Activated naive CD4-positive, alpha-beta T cell treated with Interleukin-2 at 50 U/mL for 16 hours (primary cell): ENCODE measurements at places on chromosomes 1 and 21.

DNA sequence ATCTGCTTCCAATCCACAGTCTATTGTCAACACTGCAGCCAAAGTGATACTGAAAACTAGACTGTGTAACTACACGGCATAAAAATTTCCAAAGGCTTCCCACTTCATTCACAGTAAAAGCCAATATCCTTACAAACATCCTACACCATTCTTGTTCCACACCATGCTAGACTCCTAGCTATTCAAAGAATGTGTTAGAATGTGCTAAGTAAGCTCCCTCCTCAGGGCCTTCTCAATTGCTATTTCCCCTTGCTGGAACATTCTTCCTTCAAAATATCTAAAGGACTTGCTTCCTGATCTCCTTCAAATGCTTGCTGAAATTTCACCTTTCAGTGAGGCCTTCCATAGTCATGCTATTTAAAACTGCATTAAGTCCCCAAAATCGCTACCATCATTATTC, 228.1 kb downstream of the AKT3 start:
- DNase-seq, result no peak

- no peak for DNase-seq
These were observed 10.3 kb upstream of the LEFTY1 start for GRCh38 chr1:225899044-225899925.

DNA sequence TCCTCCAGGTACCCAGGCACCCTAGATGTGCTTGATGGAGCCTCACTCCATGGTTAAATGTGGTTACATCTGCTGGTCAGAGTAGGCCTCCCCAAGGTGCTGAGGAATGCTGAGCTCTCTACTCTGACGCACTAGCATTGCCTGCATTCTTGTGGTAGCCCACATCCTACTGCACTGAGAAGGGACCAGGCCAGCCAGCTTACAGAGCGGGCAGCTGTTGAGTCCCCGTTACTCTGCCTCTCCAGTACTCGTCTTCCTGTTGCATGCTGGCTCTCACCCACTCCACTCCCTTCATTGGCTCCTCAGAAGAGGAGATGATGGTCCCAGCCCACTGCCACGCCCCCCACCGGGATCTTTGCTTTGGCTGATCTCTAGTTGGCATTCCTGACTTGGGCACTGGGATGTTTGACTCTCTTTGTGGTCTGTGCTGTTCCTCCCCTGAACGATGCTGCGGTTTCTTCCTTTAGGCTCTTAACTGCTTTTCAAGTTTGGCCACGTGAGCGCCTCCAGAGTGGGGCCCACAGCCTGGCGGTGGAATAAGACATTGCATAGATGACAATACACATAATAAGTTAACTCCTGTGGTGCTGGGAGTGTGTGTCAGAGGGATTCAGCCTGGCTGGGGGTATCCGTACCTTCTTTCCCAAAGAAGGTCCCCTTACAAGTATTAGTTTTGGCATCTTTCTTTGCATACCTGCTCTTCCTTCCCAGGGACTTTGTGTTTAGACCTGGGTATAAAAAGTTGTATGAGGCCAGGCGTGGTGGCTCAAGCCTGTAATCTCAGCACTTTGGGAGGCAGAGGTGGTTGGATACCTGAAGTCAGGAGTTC, 18.6 kb downstream of the AZIN2 start:
- peak; percentile 65 for DNase-seq

DNA sequence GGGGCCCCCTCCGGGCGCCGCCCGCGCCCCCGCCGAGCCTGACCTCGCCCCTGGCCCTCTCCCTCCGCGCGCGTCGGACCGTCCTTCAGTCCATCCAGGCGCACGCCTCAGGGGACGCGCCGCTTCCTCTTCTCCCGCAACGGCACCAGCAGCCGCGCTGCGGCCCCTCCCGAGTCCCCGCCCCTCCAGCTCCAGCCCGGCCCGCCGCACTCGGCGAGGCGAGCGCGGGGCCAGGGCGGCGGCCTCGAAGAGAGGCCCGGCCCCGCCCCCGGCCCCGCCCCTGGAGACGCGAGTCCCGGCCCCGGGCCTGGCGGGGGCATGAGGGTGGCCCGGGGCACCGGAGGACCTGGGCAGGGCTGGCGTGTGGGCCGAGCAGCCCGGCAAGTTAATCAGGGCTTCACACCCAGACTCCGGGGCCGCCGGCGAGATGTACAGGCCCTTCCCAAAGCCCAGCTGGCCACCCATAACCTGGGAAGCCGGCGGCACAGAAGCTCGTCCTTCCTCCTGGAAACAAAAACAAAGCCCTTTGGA, at the start of gene IGSF3:
TSS of gene IGSF3 (minus strand) at position 159 of the 531 bp plus-strand sequence. CDS start 1,407 bp downstream, outside the sequence.
- peak; percentile 56 for DNase-seq

DNA sequence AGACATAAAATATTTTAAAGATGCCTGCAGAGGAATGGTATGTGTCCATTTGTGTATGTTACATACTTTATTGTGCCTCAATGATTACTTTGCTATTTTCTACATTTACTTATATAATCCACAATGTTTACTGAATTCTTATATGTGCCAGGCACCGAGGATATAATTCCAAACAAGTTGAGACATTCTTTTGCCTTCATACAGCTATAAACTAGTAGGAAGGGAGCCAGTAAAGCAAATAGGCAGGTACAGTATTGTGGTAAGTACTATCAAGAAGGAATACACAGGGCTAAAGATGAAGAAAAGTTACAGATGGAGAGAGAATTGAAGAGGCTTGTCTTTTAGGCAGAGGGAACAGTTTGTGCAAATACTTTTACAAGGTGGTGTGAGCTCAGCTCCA, 131.6 kb downstream of the DISP1 start:
- DNase-seq, result no peak

GRCh38 chr1:218182455-218182854, 102.6 kb upstream of the RRP15 start:
- no peak for DNase-seq

GRCh38 chr1:207748737-207749528, 2.9 kb upstream of the CD46 start:
- no peak for DNase-seq

DNA sequence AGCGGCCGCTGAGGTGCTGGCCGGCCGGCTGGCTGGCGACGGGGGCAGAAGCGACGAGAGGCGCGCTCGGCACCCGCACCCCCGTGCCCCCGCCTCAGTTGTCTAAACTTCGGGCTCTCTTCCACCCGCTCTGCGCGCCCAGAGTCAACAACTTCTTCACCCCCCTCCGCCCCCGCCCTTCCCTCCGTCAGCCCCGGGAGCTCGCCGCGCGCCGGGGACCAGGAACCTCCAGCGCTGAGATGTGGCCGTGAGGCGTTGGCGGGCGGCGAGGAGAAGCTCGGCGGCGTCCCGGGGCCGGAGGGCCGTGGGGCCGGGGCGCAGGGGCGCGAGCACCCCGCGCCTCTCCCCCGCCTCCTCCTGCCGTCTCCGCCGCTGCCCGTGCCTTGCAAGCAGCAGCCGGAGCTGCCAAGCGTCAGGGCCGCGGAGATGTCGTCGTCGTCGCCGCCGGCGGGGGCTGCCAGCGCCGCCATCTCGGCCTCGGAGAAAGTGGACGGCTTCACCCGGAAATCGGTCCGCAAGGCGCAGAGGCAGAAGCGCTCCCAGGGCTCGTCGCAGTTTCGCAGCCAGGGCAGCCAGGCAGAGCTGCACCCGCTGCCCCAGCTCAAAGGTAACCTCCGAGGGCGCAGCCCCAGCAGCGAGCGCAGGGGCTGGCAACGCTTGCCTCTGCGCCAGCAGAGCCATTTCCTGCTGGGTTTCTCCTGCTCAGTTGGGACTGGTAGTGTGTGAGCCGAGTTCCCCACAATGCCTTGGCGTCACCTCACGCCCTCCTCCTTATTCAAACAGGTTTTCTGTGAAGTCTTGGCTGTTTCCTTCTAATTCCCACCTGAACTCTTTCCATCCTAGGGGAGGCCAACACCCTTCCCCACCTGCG, 710 bp downstream of the PPP2R5A start:
- DNase-seq, result peak; percentile 76

DNA sequence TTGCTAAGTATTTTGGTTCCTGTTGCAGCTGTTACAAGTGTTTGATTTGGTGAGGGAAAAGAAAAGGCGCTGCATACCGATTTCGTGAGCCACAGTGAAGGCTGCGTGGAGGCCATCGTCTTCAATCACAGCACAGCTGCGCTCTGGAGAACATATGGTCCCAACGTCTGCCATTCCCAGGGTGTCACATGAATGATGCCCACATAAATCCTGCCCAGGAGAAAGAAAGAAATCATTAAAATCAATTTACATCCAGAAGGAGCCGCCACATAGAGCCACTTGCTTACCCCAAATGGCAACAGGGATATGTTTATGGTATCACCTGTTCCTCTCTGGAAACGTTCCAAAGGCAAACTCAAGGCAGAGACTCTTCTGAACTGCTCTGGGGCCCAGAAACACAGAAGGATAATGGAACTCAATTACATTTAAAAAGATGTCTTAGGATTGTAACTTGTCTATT, 12.2 kb downstream of the ADAMTS5 start:
- no peak for DNase-seq

- no peak for DNase-seq
These were observed 6.5 kb upstream of the GUCA2A start for GRCh38 chr1:42170779-42171621.

DNA sequence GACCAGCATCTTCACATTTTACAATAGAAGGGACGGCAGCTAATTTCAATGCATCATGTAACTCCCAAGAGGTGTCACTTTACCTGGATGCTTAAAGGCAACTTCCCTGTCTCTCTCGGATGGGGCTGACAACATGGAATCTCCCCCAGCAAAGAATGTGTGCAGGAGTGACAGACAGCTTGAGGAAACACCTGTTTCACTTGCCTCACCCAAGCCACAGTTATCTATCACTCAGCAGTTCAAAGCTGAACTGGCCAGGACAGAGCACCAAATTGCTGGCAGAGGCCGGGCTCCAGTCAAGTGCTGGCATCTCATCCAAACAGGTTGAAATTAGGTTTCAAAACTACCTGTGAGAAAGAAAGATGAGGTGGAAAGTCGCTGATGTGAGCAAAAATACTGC, 538.0 kb upstream of the PLXNA2 start:
- no peak for DNase-seq

- no peak for DNase-seq
These were observed 1.2 kb upstream of the CAMTA1 start for GRCh38 chr1:6783936-6784559.

- no peak for DNase-seq
These were observed 85.8 kb downstream of the MRPS6 start for GRCh38 chr21:34158866-34159835.

DNA sequence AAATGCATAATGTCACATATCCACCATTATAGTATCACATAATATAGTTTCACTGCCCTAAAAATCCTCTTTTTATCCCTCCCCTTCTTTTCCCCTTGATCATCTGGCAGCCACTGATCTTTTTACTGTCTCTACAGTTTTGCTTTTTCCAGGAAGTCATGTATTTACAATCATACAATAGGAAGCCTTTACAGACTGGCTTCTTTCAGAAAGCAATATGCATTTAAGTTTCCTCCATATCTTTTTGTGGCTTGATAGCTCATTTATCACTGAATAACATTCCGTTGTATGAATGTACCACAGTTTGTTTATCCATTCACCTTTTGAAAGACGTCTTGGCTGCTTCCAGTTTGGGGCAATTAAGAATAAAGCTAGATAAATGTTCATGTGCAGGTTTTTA, 14.3 kb upstream of the WDTC1 start:
- no peak for DNase-seq

GRCh38 chr1:109509176-109510134, at the start of gene AMIGO1:
AMIGO1 (minus strand) TSS chr1:109509727; CDS start chr1:109508912, 815 bp downstream.
- DNase-seq, result peak; percentile 69

DNA sequence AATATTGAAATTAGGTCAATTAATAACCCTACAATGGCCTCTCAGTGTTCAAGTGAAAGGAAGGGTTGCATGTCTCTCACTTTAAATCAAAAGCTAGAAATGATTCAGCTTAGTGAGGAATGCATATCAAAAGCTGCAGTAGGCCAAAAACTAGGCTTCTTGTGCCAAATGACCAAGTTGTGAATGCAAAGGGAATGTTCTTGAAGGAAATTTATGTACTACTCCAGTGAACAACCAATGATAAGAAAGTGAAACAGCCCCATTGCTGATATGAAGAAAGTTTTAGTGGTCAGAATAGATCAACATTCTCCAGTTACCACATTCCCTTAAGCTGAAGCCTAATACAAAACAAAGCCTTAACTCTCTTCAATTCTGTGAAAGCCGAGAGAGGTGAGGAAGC, 10.0 kb downstream of the MAEL start:
- no peak for DNase-seq

- no peak for DNase-seq
These were observed 23.2 kb downstream of the DDX59 start for GRCh38 chr1:200646515-200646914.

DNA sequence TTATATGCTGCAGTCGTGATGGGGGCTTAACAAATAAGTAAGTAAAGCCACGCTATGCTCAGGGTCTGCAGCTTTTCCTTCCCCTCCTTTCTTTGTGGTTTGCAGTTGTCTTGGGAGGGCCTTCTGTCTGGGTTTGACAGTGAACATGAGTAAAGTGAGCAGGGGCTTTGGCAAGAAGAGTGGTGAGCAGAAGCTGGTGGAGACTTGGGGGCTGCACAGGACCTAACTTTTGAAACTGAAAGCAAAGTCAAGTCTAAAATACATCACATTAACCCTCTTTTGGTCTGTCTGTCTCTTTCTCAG, 368.6 kb upstream of the VAMP3 start:
- no peak for DNase-seq

DNA sequence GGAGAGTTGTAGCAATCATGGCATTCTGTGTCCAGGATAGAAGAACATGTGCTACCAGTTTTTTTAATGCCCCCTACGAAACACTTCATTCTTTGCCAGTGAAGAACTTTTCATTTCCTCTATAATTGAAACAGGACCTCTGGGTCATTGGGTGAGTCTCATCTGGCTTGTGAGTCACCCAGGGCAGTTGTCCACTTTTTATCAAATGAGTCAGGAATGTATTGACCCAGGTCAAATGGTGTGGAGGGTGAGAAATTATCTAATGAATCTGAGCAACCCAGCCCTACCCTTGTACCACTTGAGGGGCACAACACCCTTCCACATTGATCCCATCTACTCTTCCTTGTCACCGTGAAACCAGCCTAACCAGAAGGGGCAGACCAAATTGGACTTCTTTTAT, 417.3 kb upstream of the PROX1 start:
- no peak for DNase-seq

DNA sequence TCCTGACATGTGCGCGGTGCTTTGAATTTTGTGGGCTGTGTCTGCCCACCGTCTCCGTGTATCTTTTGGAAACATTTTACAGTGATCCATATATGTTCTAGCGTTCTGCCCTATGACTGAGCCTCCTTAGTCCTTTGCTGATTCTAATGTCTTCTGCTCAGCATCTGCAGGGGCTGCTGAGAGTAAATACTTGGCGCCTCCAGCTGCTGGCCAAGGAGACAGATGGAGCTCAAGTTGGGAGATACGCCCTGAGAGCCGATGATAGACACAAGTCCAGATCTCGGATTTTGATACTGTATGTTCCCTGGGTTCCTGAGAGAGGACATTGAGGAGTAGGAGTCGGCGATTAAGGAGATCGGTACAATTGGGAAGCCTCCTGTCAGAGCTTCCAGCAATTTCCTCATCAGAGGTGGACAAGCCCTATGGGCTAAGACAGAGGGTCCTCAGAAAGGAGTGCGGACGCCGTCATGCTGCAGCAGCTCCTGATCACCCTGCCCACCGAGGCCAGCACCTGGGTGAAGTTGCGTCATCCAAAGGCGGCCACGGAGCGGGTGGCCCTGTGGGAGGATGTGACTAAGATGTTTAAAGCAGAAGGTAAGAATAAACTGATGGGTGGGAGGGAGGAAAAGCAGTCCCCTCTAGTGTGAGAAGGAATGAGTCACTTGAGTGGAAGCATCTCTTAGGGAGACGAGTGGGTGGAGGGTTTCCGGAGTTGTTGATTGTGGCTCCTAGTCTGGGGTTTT, 390 bp downstream of the ZFP69B start:
- peak; percentile 88 for DNase-seq

GRCh38 chr1:167158111-167158812, 62.4 kb upstream of the POU2F1 start:
- DNase-seq, result no peak

- no peak for DNase-seq
These were observed 38.5 kb downstream of the B3GALT5 start for GRCh38 chr21:39651206-39651605.
